ENCODE measurements at places on chromosomes 11 and 22.

DNA sequence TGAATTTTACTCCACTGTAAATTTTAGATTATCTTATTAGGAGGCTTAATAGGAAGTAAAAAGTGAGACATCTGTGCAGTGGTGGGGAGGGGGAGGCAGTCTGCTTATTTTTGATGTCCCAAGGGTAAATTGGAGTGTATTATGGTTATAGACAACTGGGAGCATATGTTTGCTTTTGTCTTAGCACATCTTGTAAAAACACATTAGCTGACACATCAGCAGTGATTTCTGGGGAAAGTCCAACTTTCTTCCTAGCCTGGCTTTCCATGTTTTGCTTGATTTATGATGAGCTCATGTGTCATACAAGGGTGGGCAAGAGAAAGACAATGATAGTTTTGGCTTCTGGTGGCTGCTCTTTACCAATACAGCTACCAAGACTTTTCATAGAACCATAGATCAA is 4.0 kb downstream of the ANO3 start:
- DNase-seq, result no peak

DNA sequence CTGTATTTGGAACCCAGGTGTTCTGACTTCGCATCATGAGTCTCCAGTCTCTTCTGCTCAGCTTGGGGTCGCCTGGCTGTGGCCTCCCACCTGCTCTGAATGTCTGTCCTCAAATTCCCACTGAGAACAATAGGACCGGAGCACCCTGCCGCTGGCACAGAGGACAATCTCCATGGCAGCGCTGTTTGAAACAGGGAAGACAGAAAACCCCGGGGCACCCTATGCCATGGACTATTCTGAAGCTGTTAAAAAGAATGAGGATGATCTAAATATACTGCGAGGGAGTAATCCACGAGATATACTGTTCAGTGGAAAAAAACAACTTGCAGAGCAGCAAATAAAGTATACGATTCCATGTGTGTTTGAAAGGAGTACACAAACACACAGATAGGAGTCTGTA is 415.6 kb upstream of the NARS2 start:
- no peak for DNase-seq

GRCh38 chr22:30033137-30033536 is 47.1 kb upstream of the HORMAD2 start:
- no peak for DNase-seq

GRCh38 chr11:20368438-20368837 is 4.9 kb downstream of the HTATIP2 start:
- no peak for DNase-seq

GRCh38 chr22:37325039-37325395 is 42.7 kb downstream of the CYTH4 start:
- DNase-seq, result no peak

GRCh38 chr22:23260645-23261581 is 80.6 kb downstream of the BCR start:
- DNase-seq, result no peak

DNA sequence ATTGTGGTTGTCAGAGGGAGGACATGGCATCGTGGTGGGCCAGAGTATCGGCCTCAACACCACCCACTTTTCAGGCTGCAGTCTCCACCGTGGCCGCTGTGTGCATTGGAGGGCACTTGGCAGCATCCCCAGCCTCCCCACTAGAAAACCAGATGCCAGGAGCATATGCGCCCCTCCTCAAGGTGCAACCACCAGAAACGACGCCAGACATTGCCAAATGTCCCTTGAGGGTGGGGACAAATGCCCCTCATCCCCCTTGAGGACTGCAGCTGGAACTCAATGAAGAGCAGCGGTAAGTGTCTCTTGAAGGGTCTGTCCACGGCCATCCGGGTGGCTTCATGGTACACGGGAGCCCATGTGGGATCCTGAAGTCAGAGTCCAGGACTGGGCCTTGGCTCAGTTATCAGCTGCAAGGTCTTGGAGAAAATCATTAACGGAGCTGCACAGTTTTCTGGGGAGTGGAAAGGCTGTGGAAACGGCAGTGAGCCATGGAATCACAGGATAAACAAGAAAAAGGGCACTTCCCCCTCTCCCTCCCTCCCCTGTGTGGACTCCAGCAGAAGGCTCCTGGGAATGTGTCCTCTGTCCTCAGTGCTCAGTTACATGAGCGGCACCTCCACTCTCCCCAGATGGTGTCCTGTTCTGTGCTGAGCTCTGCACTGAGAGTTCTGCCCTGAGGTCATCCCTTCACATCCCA is 324.4 kb upstream of the B3GAT1 start:
- DNase-seq, result no peak
